ENCODE measurements at places on chromosomes 13 and 19. TPM values are rescaled to one million over a fixed set of nuclear protein-coding genes. Genes with fewer than 3 reads are reported as not detected.

The C3 gene
- total RNA-seq, result 198 TPM

DNA sequence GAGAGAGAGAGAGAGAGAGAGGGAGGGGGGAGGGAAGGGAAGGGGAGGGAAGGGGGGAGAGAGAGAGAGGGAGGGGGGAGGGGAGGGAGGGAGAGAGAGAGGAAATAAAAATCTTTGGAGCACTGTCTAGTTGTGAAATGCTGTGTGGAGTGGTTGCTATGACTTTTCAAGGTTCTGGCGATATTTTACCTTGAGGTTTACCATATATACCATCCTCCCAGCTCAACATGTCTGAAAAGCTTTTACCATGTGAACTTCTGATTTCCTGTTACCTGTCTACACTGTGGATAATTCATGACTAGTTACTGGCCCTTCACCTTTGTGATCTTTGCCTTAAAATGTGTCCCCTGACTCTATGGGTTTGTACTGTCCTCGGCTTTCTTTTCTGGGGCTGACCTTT is 38.2 kb downstream of the SERP2 start:
- no peaks in the 10 kb centered on the region for H3K27me3 ChIP-seq
- H3K4me1 ChIP-seq, result no peaks in the 10 kb centered on the region
- H3K4me3 ChIP-seq, result no peak overlapping the region
- no peak overlapping the region for H3K27ac ChIP-seq
- no peaks in the 10 kb centered on the region for H3K36me3 ChIP-seq
- DNase-seq, result no peak

The ZFP36 gene
- total RNA-seq, result 145 TPM

The GJB2 gene
- 0.25 TPM for total RNA-seq

The CLPTM1 gene
- total RNA-seq, result 105 TPM

DNA sequence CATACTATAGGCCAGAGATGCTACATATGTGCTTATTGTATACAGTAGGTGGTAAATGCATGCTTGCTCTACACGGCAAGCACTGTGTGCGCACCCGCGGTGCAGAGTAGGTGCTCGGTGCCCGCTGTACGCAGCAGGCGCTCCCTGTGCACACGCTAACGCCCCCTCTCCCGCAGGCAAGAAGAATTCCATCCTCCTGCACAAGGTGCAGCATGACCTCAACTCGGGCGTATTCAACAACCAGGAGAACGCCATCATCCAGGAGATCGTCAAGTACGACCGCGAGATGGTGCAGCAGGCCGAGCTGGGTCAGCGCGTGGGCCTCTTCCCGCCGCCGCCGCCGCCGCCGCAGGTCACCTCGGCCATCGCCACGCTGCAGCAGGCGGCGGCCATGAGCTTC is 17.7 kb downstream of the POLRMT start:
- no peak overlapping the region for H3K27ac ChIP-seq
- H3K4me3 ChIP-seq, result no peak overlapping the region
- peaks cover 37% of the 10 kb centered on the region for H3K36me3 ChIP-seq
- H3K27me3 ChIP-seq, result no peaks in the 10 kb centered on the region
- no peak for DNase-seq

The SIGLECL1 gene
- not detected for total RNA-seq
